ENCODE measurements at places on chromosomes 5 and 9.

- no peak for DNase-seq
These were observed 29.2 kb downstream of the ANXA2R start for GRCh38 chr5:43010935-43011315.

DNA sequence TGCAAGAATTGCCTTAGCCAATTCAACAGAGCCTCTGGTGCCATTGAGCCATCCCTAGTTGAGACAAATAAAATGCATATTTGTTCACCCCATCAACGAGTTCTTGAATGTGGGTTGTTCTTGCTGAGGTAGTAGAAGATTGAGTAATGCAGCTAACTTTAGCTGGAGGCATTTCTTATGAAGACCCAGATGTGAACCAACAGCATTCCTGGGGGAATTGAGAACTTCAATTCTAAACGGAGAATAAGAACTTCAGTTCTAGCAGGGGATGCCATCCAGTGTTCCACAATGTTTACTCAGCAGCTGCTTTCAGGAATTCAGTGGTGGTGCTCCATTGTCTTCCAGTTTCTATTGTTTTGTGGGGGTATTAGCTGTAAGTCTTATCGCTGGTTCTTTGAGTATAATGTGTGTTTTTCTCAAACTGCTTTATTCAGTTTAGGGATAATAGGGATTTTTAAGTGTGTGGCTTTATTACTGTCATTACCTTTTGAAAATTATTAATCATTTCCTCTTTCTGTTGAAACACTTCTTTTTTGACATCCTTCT is 1968.2 kb upstream of the NUDT12 start:
- no peak for DNase-seq

DNA sequence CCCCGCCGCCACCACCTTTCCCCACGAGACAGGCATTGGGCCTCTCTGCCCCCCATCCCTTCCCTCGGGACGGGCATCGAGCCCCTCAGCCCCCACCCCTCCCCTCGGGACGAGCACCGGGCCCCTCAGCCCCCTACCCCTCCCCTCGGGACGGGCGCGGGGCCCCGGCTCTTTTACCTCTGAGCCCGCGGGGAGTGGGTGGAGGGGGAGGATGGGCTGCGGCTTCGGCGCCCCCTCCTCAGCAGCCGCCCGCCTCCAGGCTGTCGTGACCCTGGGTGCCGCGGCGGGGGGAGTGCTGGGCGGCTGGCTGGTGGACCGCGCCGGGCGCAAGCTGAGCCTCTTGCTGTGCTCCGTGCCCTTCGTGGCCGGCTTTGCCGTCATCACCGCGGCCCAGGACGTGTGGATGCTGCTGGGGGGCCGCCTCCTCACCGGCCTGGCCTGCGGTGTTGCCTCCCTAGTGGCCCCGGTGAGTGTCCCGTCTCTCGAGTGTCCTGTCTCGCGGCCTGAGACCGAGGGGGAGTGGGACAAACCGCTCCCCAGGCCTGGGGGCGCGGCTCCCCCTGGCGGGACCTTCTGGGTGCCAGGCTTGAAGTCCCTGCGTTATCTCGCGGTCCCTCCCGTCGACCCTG is 791 bp downstream of the SLC2A8 start:
- DNase-seq = peak; percentile 21

DNA sequence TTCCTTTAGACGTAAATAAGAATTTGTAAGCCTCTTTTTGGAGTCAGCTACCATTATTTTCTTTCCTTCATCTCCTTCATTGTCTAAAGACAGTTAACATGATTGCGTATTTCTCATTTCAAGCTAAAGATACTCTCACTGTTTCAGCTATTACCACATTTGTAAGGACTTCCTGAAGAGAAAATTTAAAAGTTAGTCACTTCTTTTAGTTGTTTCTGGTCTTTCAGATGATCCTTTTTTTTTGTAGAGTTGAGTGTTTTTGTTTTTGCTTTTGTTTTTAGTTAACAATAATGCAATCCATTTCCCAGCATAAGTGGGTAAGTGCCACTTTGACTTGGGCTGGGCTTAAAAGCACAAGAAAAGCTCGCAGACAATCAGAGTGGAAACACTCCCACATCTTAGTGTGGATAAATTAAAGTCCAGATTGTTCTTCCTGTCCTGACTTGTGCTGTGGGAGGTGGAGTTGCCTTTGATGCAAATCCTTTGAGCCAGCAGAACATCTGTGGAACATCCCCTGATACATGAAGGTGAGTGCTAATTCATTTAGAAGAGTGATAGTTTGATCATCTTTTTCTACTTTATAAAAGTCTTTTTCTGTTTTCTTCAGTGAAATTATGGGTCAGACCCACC is 2.0 kb downstream of the IL31RA start:
- no peak for DNase-seq

DNA sequence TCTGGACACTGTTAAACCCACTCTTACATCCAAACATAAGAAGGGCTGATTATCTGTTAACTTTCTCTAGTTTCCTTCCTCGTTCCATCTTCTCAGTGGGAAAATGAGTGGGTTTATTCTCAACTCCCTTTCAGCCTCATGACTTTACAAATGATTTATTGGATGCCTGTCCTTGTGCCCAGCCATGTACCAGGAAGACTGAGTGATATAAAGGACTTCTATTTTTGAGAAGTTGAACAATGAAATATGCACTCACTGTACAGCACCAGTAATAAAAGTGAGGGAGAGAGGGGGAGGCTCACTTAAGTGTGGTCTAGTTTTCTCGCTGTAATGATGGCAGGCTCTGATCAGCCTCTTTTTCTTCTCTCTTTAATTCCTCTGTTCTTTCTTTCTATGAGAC is 277.6 kb downstream of the SMARCA2 start:
- no peak for DNase-seq

GRCh38 chr5:172886476-172886875 is 52.4 kb downstream of the ERGIC1 start:
- DNase-seq = no peak

DNA sequence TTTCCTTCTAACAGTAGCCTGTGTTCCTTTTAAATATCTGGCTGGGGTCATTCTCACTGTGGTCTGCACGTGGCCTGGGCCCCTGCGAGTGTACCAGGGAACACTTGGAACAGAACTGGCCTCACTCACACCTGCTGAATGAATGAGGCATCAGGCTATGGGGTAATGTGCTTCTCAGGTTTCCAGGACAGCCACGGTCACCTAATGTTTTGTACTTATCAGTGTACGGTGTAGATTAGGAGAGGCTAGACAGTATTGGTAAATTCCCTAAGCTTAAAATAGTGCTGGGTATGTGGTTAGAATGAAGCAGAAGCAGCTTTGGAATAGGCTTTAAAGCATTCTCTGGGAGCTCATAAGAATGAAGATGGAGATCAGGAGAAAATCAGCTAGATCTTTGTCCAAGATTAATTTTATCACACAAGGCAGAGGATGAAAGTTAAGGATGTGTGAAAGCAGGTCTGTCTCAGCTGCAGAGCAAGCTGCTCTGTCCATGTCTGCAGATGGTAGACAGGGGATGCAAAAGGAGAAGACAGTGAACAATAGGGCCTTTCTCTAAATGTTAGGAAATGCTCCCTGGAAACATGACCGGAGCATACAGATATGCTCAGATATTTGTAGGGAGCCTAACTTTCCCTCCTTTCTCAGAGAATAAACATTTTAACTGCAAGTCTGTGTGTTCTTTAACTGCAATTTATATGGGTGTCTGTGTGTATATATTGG is 267.5 kb downstream of the NR3C1 start:
- DNase-seq = no peak
